ENCODE measurements at places on chromosomes 11 and 22.

- no peak for DNase-seq
Observed at GRCh38 chr11:117535201-117535849, 207.7 kb downstream of the CEP164 start.

DNA sequence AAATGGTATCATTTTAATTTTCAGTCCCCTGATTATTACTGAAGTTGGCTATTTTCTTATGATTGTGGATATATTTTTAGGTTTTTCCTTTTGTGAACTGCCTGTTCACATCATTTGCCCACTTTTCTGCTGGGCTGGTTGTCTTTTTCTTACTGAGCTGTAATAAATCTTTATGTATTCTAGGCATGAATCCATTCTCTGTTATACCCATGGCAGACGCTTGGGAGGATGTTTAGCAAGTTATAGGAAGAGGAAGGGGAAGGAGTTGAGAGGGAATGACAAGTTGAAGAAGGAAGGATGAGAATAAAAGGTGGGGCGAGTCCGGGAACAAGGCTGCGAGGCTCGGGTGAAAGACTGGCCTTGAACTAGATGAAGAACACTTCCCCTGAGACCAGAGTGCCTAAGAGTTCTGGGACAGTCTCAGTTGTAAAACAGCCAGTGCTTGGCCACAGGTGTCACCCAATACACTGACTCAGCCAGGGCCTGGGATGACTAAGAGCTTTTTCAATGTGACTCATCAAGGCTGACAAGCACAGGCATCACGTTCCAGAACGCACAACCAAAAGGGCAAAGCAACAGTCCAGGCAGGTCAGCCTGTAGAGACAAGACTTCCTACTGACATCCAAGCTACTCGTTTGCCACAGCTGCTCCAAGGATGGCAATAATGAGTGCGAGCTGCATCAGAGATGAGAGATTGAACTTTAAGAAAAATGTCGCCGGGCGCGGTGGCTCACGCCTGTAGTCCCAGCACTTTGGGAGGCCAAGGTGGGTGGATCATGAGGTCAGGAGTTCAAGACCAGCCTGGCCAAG is 35.2 kb downstream of the LRFN4 start:
- no peak for DNase-seq

DNA sequence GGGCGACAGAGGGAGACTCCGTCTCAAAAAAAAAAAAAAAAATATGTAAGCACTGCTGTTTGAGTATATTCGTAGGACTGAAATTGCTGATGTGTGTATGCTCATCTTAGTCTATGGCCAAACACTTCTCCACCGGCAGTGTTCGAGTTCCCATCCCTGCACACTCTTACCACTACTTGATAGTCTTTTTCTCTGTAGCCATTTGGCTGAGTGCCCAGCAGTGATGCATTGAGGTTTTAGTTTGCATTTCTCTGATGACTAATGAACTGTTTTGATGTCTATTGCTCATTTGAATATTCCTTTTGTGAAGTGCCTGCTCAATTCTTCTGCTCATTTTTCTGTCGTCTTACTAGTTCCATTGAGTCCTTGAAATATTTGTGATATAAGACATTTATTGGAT is 1.9 kb downstream of the TIRAP start:
- peak; percentile 65 for DNase-seq

- no peak for DNase-seq
Observed at GRCh38 chr22:45621836-45622600, 49.6 kb upstream of the ATXN10 start.

GRCh38 chr22:26931471-26931870 is 274.1 kb downstream of the MIAT start:
- no peak for DNase-seq

GRCh38 chr11:31761636-31762035 is 49.5 kb downstream of the PAX6 start:
- DNase-seq, result no peak

- DNase-seq, result no peak
Observed at GRCh38 chr11:8032576-8033304, 45.6 kb downstream of the EIF3F start.

DNA sequence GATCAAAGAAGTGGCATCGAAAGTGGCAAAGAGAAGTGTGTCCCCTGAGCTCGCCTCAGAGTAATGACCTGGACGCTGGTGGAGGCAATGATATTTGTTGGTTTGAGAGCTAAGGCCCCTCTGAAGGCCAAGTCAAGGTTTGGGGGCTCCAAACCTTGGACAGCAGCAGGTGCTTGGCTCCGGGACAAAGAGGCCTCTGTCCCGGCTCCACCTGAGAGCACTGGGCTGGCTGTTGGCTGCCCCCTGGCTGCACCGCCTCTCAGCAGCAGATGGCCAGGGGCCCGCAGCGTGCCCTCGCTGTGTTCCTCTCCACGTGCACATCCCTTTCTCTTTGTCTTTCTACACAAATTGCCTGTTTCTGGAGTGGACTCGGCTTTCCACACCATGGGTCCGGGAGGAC is 301.3 kb downstream of the NTM start:
- DNase-seq, result no peak

- no peak for DNase-seq
Observed at GRCh38 chr11:73452726-73453125, 76.5 kb downstream of the RELT start.

DNA sequence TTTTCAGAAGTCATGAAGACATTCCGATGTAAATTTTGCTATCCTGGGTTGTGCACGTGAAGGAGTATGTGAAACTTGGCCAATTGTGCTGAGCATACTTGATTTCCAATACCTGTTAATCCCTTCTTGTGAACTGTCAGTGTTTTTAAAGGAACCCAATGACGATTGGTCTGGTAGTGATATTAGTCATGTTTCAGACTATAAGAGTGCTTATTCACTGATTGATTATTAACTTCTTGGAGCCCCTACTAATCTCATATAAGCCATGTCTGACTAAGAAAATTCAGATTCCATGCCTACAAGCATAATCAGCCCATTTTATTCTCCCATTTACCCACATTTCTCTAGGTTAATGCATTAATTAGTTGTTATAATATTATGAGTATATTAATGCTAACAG is 330.8 kb upstream of the MTNR1B start:
- no peak for DNase-seq

- DNase-seq, result no peak
Observed at GRCh38 chr11:114282488-114282887, 13.7 kb upstream of the NNMT start.

DNA sequence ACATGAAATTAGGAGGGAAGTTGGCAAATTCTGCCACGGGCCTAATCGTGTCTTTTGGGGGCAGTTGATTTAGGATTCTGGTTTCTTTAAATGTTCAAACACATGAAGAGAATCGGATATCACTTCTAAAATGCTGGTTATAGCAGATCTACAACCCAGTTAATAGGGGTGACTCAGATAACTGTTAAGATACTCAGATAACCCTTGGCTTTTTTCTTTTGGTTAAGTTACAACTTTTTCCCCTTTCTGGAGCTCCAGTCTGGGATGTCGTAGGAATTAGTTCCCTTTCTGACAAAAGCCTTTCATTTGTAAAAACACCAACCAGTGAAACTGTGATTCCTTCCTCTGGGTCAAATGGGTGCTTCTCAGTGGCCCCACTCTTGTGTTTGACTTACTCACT is 976 bp downstream of the DEPDC7 start:
- no peak for DNase-seq

GRCh38 chr22:44620129-44620840 is 81.7 kb upstream of the PRR5 start:
- DNase-seq, result peak; percentile 74

DNA sequence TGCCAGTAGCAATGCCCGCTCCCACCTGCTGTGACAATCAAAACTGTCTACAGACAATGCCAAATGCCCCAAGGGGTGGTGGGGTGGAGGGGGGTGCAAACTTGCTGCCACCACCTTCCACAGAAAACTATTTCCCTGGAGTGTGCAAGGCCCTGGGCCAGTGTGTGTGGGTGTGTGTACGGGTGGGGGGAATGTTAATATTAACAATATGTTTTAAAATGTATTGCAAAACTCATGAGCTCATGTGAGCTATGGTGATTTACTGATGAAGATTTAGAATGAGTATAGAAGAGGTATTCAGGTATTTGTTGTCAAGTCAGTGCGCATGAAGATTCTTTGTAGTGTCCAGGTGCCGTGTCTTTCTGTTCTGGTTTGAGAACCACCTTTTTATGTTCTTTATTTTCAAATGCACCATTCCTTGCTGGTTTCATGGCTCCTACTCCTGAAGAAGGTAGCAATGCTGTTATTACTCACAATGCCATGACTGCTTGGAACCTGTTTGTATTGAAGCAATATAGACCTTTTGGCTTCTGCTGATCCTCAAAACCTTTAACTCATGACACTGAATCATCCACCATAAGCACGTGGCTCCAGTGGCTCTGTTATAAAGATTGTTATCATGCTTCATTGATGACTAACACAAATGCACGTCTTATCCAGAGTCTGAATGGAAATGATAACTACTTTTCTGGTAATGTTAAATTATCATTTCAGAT is 29.9 kb upstream of the AQP11 start:
- DNase-seq, result no peak

DNA sequence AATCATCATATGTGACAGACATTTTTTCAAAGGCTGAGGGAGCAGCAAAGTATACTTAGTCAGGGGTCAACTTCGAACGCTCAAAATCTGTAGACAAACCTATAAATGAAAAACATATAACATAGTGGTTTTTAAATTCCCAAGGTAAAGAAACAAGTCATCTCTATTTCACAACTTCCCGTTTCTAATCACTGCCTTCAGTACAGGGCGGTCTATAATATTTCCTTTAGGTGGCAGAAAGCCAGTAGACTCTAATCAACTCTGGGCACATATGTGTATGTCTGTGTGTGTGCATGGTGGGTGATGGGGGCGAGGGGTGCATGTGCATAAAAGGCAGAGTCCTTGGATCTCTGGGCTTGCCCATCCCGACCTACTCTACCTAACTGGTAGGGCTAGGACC is 55.0 kb upstream of the ARFGAP3 start:
- DNase-seq, result no peak

- no peak for DNase-seq
Observed at GRCh38 chr11:76622493-76623094, 48.0 kb downstream of the LRRC32 start.

DNA sequence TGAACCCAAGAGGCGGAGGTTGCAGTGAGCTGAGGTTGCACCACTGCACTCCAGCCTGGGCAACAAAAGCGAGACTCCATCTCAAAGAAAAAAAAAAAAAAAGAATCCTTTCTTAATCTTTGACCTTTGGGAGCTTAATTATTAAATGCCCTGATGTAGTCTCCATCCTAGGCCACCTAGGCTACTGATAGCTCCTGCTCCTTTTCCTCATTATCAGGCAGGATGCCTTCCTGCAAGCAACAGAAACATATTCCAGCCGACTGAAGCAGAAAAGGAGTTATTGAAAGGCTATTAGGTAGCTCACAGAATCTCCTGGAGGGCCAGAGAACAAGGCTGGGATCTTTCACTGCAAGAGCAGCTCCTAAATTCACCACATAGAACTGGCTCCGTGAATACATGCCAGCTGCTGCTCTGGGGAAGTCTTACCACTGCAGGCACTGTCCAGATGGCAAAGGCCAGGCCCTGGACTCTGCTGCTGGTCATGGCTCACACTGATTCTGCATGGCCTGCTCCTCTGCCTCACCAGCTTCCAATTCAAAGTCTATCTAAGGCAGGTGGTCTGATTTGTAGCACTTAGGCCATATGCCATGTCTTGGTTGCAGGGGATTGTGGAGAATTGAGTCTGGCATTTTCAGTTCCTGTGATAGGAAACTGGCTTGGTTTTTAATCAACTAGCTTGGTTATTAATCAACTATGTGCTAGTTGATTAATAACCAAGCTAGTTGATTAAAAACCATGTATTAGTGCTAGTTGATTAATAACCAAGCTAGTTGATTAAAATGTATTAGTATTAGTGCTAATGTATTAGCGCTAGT is 26.0 kb upstream of the POLD3 start:
- DNase-seq, result no peak

DNA sequence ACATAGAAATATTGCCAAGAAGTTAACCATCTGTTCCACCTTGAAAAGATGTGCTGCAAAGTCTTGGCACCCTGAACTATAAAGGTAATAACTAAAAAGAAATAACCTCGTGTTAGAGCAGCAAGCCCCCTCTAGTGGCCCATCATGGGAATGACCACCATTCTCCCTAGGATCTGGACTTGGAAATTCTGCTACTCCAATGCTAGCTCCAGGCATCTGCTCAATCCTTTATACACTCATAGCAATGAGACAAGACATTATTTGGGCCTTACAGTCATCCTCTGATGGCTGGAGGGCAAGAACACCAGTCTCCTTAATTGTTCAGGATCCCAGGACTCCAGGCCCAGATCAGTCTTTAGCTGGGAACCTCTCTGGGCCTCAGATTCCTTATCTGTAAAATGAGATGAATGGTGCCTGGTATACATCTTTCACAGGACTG is 76.0 kb downstream of the CWC15 start:
- DNase-seq, result no peak

GRCh38 chr11:117946842-117947526 is 17.8 kb upstream of the TMPRSS13 start:
- DNase-seq, result peak; percentile 72

- no peak for DNase-seq
Observed at GRCh38 chr22:49422701-49423100, 405.0 kb downstream of the BRD1 start.

GRCh38 chr11:125685228-125685627 is 4.6 kb upstream of the ACRV1 start:
- DNase-seq, result no peak
